Large intestine (tissue), 12 donors: ENCODE measurements at places on chromosomes 13 and 19. TPM values are rescaled to one million over a fixed set of nuclear protein-coding genes. Genes with fewer than 3 reads are reported as not detected.

DNA sequence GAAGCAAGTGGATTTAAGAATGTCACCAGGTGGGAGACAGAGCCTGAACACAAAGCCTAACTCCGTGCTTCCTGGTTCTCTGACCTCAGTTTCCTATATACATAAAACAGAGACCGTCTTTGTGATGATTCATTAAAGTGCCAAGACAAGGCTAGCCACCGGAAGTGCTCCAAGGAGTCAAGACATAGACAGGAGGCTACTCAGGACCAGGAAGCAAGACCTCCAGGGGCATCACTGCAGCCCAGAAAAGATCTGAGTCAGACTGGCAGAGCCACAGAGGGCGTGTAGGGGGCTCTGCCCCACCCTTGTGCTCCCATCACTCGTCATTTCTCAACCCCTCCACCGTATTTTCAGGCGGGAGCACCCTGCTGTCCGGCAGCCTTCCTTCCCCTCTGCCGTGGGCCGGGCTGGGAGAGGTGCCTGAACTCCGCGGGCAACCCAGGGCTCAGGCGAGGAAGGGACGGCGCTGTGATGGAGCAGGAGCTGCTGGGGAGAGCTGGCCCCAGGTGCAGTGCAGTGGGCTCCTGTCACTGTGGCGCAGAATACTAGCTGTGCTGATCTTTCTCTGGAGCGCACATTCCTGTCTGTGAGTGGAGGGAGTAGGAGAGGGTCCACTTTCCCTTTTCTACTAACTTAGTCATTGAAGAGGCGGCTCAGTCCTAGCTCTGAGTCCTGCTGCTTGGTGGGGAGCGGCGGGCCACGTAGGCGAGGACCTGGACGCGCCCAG, 134.7 kb upstream of the GPR12 start:
- H3K4me3 ChIP-seq = no peak overlapping the region
- DNase-seq = no peak
- H3K36me3 ChIP-seq = no peaks in the 10 kb centered on the region
- no peaks in the 10 kb centered on the region for H3K4me1 ChIP-seq
- no peak overlapping the region for H3K27ac ChIP-seq
- H3K27me3 ChIP-seq = peaks cover 20% of the 10 kb centered on the region

Gene MBD3L3
- polyA plus RNA-seq = not detected

Gene HSPH1
- polyA plus RNA-seq = 65.7 TPM

Gene KANK3
- polyA plus RNA-seq = 6.3 TPM

- DNase-seq = no peak
- H3K36me3 ChIP-seq = no peaks in the 10 kb centered on the region
- H3K27me3 ChIP-seq = no peaks in the 10 kb centered on the region
- no peaks in the 10 kb centered on the region for H3K4me1 ChIP-seq
Observed at GRCh38 chr13:35136585-35136984, 194.5 kb downstream of the NBEA start.

DNA sequence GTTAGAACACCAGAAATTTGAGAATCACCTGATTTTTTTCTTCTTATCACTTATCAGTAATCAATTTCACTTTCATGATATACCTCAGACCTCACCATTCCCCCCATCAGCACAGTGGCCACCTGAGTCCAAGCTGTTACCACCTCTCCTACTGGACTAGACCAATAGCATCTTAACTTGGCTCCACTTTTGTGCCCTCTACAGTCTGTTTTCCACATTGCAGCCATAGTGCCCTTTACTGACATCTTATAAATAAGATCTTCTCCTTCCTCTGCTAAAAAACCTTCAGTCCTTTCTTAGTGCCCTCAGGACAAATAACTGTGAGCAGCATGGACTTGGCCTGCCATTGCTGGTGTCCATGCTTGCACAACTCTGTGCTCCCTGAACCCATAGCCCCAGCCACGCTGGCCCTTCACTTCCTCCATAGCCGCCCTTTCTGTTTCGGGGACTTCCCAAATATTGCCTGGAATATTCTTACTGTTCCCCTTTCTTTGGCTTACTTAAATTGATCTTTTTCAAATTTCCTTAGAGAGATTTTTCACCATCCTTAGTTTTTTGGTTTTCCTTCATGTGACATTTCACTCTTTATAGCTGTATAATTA, 380.8 kb downstream of the LMO7 start:
- H3K27me3 ChIP-seq = no peaks in the 10 kb centered on the region
- DNase-seq = no peak
- H3K36me3 ChIP-seq = no peaks in the 10 kb centered on the region
- H3K4me1 ChIP-seq = peaks cover 3% of the 10 kb centered on the region

Gene LRRC25
- 3.1 TPM for polyA plus RNA-seq

DNA sequence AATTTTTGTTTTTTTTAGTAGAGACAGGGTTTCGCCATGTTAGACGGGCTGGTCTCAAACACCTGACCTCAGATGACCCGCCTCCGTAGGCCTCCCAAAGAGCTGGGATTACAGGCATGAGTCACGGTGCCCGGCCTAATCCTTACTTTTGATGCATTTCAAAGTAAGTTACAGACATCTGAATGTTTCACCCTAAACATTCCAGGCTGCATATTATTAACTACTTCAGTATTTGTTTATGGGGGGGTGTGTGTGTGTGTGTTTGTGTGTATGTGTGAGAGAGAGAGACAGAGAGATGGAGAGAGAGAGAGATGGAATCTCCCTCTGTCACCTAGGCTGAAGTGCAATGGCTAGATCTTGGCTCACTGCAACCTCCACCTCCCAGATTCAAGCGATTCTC, 13.1 kb downstream of the SULT2B1 start:
- no peak overlapping the region for H3K4me3 ChIP-seq
- no peaks in the 10 kb centered on the region for H3K36me3 ChIP-seq
- H3K4me1 ChIP-seq = peaks cover 3% of the 10 kb centered on the region
- no peak for DNase-seq
